ENCODE measurements at places on chromosomes 7 and 10. TPM values are rescaled to one million over a fixed set of nuclear protein-coding genes. Genes with fewer than 3 reads are reported as not detected.

Gene NKX2-3
- 2.4 TPM for total RNA-seq

Gene MOGAT3
- total RNA-seq, result not detected

Gene GRID1
- total RNA-seq, result not detected

Gene CALML3
- not detected for total RNA-seq

Gene PSD
- 0.07 TPM for total RNA-seq

Gene CNTNAP2
- total RNA-seq, result not detected

Gene TUBAL3
- total RNA-seq, result 0.57 TPM

Gene ZNF777
- total RNA-seq, result 7.4 TPM

Gene CYREN
- total RNA-seq, result 22.3 TPM

Gene C7orf33
- not detected for total RNA-seq

Gene WNT8B
- not detected for total RNA-seq

Gene ERVW-1
- not detected for total RNA-seq

Gene ENTPD7
- total RNA-seq, result 27.9 TPM

Gene GHRHR
- not detected for total RNA-seq

Gene C10orf53
- total RNA-seq, result not detected

Gene HBP1
- 98.7 TPM for total RNA-seq

Gene GRB10
- 131 TPM for total RNA-seq

Gene SPDYE6
- not detected for total RNA-seq

Gene RNF148
- 4.4 TPM for total RNA-seq

Gene LSM5
- total RNA-seq, result 47.7 TPM

Gene MINPP1
- 30.7 TPM for total RNA-seq

Gene CPA5
- not detected for total RNA-seq

Gene IL15RA
- 14.9 TPM for total RNA-seq
